ENCODE measurements at places on chromosomes 3 and 15. TPM values are rescaled to one million over a fixed set of nuclear protein-coding genes. Genes with fewer than 3 reads are reported as not detected.

Gene ADPGK
- 57.8 TPM for total RNA-seq

Gene GASK1A
- 16.5 TPM for total RNA-seq

Gene TRPM1
- 3.5 TPM for total RNA-seq

Gene LMAN1L
- 0.20 TPM for total RNA-seq

Gene RTP4
- total RNA-seq: 0.79 TPM

Gene MNS1
- 4.4 TPM for total RNA-seq

Gene ADCY5
- 4.0 TPM for total RNA-seq

Gene LRRC57
- 17.4 TPM for total RNA-seq

Gene TMEM41A
- total RNA-seq: 19.6 TPM

Gene HRH1
- total RNA-seq: 10.1 TPM

Gene CEP19
- total RNA-seq: 1.3 TPM

Gene NAALADL2
- 30.5 TPM for total RNA-seq

Gene NISCH
- 74.1 TPM for total RNA-seq

Gene CYP1A2
- 0.10 TPM for total RNA-seq

Gene ANKRD63
- total RNA-seq: not detected

Gene ACTR8
- total RNA-seq: 27.7 TPM

Gene PYGO1
- total RNA-seq: 11.3 TPM

Gene HDDC3
- total RNA-seq: 7.9 TPM

Gene CLPX
- 65.6 TPM for total RNA-seq

All from skin of body (tissue), 3 donors.